ENCODE measurements at places on chromosomes 4 and X.

DNA sequence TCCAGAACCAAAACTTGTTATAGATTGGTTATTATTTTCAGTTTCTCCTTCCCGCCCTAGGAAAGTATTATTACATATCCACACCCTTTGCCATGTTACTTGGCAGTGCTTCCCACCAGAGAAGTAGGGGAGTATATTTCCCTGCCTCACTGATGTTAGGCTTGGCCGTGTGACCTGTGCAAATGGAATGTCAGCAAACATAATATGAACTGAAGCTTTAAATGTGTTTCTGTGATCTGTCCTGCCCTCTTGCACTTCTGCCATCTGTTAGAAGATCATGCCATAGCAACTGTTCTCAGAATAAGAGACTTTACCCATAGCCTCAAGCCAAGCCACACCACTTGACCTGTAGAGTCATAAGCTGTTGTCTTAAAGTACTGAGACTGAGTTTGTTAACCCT, 36.7 kb upstream of the NEUROG2 start:
- no peak for DNase-seq

GRCh38 chr4:19123681-19124080, 1102.1 kb upstream of the LCORL start:
- no peak for DNase-seq

DNA sequence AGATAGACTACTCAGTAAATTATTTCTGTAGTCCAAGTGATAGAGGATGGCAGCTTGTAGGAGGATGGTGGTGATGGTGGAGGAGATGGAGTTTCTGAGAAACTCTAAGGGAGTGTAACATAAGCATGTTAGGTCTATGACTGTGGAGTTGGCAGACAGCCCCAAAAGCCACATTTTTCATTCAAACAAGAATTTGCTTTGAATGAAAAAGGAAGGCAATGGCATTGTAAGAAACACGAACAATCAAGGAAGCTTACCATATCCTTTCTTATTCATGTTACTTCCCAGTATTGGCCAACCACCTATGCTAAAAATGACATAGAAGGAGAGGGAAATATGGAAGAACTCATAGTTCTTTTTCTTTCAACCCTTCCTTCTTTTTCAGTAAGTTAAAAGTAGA, 18.7 kb upstream of the SEC24B start:
- DNase-seq = no peak

DNA sequence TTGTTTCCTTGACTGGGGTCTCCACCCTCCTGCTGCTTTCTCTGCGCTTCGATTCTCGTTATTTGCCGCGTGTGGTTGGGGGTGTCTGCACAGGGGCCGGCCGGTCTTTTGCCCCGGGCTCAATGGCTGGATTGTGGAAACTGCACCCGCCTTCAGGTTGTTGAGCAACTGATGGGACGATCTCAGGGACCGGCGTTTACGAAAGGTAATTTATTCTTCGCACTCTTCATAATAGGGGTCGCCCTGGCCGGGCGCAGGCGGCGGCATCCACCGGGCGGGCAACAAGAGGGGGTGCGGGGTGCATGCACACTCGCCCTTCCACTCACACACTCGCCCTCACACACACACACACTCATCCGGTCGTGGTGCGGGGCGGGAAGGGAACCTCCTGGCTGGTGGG, 1.4 kb downstream of the ADGRL3 start:
- DNase-seq = no peak

DNA sequence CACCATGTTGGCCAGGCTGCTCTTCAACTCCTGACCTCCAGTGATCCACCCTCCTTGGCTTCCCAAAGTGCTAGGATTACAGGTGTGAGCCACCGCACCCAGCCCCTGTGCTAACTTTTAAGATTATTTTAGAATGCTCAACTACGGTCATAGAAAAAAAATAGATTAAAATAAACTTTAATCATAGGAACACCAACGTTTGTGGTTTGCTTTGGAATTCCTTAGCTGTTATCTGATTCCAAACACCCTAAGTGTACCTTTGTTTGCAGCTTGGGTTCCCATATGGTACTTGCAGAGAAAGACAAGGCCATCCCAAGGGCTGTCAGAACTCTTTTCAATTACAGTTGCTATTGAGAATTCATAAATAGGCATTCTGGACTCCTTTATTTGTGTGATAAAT, 90.1 kb upstream of the EFHC2 start:
- DNase-seq = no peak

- DNase-seq = no peak
Observed at GRCh38 chr4:45350438-45350837, 624.1 kb upstream of the GNPDA2 start.

DNA sequence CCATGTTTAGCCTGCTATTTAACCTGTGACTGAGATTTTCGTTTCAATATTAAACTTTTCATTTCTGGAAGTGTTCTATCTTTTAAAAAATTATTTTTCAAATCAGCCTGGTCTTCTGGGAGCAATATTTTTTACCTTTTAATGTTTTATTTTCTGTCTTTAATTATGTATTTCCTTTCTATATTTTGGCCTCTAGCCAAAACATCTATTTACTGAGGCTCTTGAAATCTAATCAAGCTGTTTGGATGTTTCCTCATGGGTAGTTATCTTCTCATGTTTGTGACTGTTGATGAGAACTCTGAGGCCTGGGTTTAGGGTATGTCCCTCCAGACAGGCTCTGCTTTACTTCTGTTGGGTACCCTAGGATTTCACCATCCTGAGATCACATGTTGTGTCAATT, 10.3 kb upstream of the SLC10A4 start:
- no peak for DNase-seq

- DNase-seq = no peak
Observed at GRCh38 chr4:65552057-65552456, 118.2 kb downstream of the EPHA5 start.

DNA sequence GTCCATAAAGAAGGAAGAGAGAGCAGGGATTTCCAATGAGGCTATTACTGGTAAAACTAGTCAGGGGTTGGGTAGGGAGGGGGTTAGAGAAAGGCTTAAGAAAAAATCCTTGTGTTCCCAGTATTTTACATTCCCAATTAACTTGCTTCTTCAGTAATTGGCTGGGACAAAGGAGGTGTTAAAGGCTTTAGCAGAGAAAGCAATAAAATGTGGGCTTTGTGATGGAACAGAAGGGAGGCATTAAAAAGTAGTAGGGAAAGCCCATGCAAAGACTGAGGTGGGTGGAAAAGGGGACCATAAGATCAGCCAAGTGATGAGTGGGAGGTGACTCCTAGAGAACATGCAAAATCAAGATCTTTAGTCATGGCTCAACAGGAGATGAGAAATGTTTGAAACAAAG, 1467.2 kb downstream of the RPA4 start:
- no peak for DNase-seq

- no peak for DNase-seq
Observed at GRCh38 chr4:54723220-54723619, 65.5 kb downstream of the KIT start.

GRCh38 chr4:186557061-186557460, 1.7 kb upstream of the MTNR1A start:
- DNase-seq = no peak

DNA sequence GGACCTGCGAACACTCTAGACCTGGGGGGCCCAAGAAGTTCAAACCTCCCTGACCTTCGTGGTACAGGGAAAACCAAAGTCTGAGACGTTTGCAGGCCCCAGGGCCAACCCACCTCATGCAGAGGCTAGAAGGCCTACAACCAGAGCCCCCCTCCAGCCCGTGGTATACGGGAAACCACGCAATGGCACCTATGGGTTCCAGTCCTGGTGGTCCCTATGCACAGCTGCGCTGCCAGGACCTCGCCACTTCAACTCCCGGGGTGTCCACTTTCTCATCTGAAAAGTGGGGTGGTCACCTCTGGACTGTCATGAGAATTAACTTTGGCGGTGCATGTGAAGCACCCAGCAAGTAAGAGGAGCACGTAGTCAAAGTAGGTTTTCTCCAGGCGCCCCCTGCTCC, 8.4 kb upstream of the MSX1 start:
- no peak for DNase-seq

GRCh38 chr4:89379511-89380044, 72.0 kb upstream of the GPRIN3 start:
- DNase-seq = no peak

GRCh38 chr4:152273343-152273742, 262.5 kb downstream of the FBXW7 start:
- no peak for DNase-seq

DNA sequence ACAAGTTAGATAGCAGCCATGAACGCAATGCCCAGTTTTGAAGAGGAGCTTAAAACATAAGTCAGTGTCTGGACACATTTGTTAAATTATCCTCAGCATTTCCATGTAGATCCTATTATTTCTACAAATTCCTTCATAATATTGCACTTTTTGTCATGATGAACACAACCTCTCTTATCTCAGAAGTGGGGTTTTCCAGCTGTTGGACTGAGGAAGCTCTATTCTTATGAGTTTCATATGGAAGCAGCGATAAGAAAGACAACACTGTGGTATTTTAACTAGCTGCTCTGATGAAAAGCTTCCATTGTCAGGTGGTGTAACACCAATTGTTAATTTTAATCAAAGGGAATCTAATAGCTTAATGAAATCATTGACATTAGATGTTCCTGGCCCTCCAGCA, 308.7 kb downstream of the GBA3 start:
- DNase-seq = no peak

DNA sequence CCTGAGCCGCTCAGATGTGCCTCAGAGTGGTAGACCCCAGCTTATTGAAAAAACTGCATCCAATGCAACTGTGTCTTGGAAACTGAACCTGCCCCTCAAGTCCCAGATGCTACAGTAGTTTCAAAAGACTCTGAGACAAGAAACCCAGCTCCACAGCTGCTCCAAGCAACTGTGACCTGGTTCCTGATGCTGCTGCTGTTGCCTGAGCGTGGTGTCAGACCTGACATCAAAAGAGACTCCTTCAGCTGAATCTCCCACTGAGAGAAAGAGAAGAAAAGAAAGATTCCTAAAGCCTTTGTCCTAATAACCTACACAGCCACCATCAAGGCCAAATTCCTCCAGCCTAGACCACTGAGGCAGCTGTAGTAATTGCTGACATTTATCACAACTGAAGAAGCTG, 630.1 kb downstream of the STIM2 start:
- DNase-seq = no peak

DNA sequence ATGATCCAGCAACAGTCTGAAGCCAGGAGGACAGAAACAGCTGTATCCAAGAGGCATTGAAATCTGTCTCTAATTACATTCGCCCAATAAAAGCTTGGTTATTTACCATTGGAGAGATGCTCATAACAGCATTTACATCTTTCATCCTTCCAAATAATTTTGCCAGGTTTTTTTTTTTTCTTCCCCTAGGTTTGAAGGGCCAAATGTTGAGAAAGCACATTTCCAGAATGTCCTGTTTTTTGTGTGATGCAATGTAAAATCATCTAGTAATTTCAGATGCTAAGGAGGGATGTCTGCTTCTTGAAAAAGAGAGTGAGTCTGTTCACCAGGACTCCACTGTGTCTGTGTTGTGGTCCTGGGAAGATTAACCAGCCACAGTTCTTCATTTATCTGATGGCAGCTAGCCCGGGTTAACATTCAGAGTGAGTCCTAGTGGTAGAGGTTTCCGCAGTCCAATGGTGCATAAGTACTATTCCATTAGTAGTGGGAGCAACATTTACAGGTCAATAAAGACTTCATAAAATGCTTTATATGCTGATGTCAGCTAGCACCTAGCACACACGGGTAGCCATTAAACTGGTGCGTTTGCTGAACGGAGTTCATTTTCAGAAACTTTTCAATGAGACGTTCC, 406.8 kb downstream of the STIM2 start:
- DNase-seq = no peak

GRCh38 chrX:153336121-153336894, 2.4 kb downstream of the ZNF275 start:
- DNase-seq = no peak

DNA sequence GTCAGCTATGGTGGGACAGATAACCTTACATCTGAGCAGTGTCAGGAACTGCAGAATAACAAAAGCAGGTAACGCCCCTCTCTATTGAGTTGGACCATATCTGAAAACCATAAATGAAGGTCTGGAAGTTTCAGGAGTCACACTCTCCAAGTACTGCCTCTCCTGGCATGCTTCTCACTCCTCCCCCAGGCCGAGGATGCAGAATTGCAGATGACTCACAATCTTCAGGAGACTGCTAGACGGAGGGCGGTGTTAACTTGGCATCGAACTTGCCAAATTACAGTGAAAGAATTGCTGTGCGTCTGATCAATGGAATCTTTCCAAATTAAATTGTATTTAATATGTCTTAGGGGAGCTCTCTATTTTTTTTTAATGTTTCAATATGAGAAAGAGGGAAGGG, 67.1 kb upstream of the TRIM2 start:
- DNase-seq = no peak

- DNase-seq = no peak
Observed at GRCh38 chrX:139039041-139039440, 327.5 kb upstream of the FGF13 start.

- DNase-seq = no peak
Observed at GRCh38 chrX:1464041-1464970, 11.6 kb upstream of the ASMTL start.

DNA sequence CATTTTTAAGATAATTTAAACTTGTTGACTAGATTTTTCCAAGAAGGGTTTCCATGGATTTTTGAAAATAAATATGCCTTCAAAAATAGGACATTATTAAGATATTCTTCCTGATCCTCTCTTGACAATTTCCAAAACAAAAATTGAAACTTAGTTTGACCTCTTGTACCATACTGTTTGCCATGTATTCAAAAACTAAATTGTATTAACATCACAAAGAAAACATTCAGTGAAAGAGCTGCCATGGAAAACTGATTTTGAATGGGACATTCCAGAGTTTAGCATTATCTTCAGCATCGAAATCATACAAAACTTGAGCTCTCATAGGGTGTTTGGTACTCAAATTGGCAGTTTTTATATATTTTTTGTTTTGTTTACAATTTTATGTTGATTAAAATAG, 68.0 kb upstream of the HPGD start:
- DNase-seq = no peak

GRCh38 chr4:10082459-10083272, 33.9 kb downstream of the WDR1 start:
- DNase-seq = no peak

DNA sequence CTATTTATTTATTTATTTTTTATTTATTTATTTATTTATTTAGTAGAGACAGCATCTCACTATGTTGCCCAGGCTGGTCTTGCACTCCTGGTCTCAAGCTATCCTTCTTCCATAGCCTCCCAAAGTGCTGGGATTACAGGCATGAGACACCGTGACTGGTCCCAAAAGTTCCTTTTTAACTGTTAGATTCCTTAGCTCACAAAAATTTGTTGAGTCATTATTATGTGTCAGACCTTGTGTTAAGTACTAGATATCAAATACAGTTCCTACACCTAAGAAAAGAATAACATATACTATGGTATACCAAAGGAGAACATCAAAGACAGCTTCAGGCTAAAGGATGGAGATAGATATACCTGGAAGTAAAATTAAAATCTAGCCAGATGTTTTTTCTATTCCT, 11.6 kb downstream of the FGA start:
- DNase-seq = no peak

Data from activated CD4-positive, CD25-positive, alpha-beta regulatory T cell (primary cell).